Spinal cord (tissue), 10 donors: ENCODE measurements at places on chromosomes 13 and 19. TPM values are rescaled to one million over a fixed set of nuclear protein-coding genes. Genes with fewer than 3 reads are reported as not detected.

GRCh38 chr13:30639671-30640070, 22.0 kb downstream of the USPL1 start:
- no peak for DNase-seq
- H3K27me3 ChIP-seq: no peaks in the 10 kb centered on the region
- no peaks in the 10 kb centered on the region for H3K4me1 ChIP-seq
- no peak overlapping the region for H3K4me3 ChIP-seq

GRCh38 chr13:61142506-61142905, 273.1 kb downstream of the PCDH20 start:
- H3K4me1 ChIP-seq: no peaks in the 10 kb centered on the region
- no peak overlapping the region for H3K27ac ChIP-seq
- DNase-seq: no peak
- no peaks in the 10 kb centered on the region for H3K27me3 ChIP-seq
- no peak overlapping the region for H3K4me3 ChIP-seq
- H3K36me3 ChIP-seq: no peaks in the 10 kb centered on the region

DNA sequence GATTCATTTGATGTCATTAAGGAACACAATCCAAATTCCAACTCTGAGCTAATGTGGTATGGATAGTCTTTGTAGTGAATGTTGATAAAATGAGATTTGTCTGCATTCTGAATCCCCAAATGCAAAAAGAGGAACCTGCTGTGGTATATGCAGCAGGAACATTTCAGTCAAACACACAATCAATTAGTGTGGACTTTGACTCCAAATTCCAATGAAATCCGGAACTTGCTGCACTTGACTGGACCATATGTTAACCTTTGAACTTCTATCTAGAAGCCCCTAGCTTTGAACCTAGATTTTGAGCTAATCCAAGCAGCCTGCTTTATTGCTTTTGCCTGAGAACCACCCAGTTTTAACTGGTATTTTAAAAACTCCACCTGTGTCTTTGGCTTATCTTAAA, 341.3 kb downstream of the SPRY2 start:
- H3K27me3 ChIP-seq: no peaks in the 10 kb centered on the region
- H3K27ac ChIP-seq: no peak overlapping the region
- H3K4me1 ChIP-seq: no peaks in the 10 kb centered on the region
- no peak overlapping the region for H3K4me3 ChIP-seq
- DNase-seq: no peak

- no peak for DNase-seq
- H3K36me3 ChIP-seq: no peaks in the 10 kb centered on the region
- no peak overlapping the region for H3K4me3 ChIP-seq
- H3K27ac ChIP-seq: no peak overlapping the region
- H3K27me3 ChIP-seq: no peaks in the 10 kb centered on the region
Measured at GRCh38 chr19:15776991-15777970, 10.2 kb upstream of the OR10H5 start.

DNA sequence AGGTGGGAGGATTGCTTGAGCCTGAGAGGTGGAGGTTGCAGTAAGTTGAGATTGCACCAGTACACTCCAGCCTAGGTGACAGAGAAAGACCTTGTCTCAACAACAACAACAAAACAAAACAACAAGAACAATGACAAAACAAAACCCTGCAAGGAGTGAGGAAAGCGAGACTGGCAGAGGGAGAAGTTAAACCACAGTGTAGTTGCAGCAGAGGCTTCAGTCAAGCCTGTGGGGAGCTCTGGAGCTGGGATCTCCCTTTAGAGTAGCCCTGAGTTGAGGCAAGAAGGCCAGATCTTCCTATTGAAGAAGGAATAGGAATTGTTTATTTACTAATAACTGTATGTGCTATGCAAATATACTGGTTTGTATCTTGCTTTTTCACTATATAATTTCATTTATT, 25.3 kb upstream of the RNASEH2B start:
- no peaks in the 10 kb centered on the region for H3K4me1 ChIP-seq
- no peak for DNase-seq
- H3K27me3 ChIP-seq: no peaks in the 10 kb centered on the region

DNA sequence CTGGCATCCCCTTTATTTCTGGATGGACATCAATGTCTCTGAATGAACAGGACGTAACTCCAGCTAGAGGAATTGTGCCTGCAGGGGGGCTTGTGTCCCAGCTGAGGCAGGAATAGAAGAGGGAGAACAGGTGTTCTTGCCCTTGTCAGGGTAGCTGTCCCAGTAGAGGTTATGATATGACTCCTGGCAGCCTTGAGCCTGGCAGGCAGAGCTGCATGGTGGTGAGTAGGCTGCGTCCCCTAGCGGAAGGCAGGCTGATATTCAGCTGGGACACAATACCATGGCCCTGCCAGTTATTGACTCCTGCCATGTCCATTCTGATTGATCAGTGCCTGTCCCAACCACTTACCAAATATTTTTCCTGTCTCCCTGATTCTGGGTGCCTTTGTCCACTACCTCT, 197.2 kb downstream of the RAP2A start:
- no peak for DNase-seq
- H3K27me3 ChIP-seq: no peaks in the 10 kb centered on the region
- H3K36me3 ChIP-seq: no peaks in the 10 kb centered on the region
- no peak overlapping the region for H3K4me3 ChIP-seq

The ZNF99 gene
- 0.50 TPM for total RNA-seq

The IFNL2 gene
- total RNA-seq: not detected

The PROZ gene
- total RNA-seq: not detected
